ENCODE measurements at places on chromosomes 12 and 14.

DNA sequence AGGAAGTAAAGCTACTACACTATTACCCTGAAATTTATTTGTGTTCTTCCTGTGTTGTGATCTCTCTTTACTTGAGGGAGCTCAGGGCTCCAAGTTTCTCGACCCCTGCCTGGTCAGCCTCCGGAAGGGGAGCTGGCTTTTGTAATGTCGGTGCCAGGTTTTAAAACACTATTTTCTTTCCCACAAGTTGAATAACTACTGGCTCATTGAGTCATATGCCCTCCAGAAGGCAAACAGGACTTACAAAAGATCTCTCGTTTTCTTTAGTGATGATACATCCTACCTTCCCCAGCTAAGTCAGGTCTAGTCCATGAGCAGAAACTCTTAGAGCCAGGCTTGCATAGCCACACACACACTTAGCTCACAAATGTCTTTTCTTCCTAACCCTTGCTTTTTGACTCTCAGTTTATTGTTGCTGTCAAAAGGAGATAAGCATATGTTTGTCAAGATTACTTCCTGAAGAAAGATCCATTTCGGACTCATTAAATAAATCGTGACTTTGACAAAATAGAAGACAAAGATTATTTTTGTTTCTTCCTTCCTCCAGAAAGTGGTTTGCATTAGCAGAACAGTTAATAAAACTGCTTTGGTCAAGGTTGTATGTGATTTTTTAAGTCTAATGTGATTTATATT, 209.8 kb upstream of the FLRT2 start:
- no peak for DNase-seq

DNA sequence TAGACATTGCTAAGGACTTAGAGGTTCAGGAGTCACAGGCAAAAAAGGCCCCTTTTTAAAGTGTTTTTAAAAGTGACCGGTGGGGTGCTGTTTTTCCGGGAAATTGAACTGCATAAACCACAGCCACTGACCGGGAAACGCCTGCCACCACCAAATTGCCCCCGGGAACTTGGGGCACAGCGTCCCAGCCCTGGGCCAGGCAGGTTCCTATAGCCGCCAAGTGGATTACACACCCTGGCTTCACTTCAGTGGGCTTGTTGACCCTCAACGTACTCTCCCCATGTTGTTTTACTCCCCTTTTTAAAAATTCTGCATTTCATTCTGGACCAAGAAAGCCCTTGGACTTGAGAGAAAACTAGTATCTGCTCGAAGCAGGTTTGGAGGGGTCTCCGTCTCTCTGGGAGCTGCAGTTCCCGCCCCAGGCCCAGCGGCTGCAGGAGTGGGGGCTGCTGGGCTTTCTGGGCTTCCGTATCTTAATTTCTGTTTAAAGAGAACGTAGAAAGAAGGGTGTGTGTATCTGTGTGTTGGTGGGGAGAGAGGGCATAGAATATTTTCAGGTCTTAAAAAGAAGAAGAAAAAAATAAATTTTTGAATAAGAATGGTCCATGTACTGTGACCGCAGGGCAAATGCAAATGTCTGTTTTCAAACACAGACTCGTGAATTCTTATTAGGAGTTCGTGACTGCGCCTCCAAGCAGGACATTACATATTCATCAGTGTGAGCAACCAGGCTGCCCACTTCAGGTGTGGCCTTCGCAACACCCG, 82.9 kb downstream of the PAPOLA start:
- DNase-seq, result no peak

DNA sequence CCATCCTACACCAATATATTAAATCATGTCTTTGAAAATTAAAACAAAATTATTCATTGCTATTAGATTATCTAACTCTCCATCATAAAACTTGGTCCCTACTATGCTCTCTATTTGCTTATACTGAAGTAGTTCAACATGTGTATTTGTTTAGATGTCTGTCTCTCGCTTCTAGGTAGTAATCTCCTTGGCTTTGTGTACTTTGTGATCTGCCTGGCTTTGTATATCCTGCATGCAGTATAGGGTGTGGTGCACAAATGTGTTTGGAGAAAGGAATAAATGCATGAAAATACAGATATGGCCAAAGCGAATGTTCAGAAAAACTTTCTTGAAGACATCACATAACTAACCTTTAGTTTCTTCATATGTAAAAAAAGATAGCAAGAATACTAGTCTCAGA, 246.6 kb upstream of the LRFN5 start:
- DNase-seq, result no peak

- DNase-seq, result no peak
Observed at GRCh38 chr14:60695327-60695726, 28.8 kb downstream of the SIX4 start.

DNA sequence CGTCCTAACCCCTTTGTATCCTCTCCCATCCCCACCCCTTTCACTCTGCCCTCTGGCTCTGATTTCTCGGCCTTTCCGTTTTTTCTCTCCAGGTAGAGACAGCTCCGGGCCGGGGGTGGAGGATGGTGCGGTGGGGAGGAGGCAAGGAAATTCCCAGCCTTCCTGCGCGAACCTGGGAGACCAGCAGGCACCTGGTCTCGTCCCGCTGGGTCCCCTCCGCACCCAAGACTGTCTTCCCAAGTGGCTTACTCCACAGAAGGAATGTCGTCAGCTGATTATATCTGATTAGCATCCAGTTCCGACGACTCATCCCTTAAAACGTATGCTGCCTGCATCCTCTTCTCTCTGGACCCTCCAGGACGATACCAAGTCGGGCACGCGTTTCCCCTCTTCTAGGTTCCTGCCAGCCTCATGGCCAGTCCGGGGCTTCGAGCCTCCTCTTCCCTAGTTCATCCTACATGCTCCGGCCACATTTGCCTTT, 42.2 kb upstream of the CAPRIN2 start:
- DNase-seq, result no peak

GRCh38 chr14:43900173-43900655, 606.9 kb downstream of the FSCB start:
- DNase-seq, result no peak

GRCh38 chr14:51576117-51576430, 75.6 kb upstream of the FRMD6 start:
- DNase-seq, result no peak

GRCh38 chr12:96427269-96427729, 27.1 kb upstream of the CDK17 start:
- DNase-seq, result no peak

Data from B cell (primary cell).